Thyroid gland (tissue), 4 donors: ENCODE measurements at places on chromosomes 2 and 18. TPM values are rescaled to one million over a fixed set of nuclear protein-coding genes. Genes with fewer than 3 reads are reported as not detected.

Gene FSIP2
- 4.2 TPM for total RNA-seq

Gene CCDC121
- total RNA-seq, result 7.8 TPM

Gene PLB1
- total RNA-seq, result 1.3 TPM

Gene IMPACT
- total RNA-seq, result 32.6 TPM

Gene HYCC2
- 32.0 TPM for total RNA-seq
